ENCODE measurements at places on chromosomes 12 and 14.
A peak's percentile ranks its signal among the peaks of the same experiment; 100 is the strongest.

GRCh38 chr14:90610346-90611040 is 205.7 kb downstream of the TTC7B start:
- no peak for DNase-seq

DNA sequence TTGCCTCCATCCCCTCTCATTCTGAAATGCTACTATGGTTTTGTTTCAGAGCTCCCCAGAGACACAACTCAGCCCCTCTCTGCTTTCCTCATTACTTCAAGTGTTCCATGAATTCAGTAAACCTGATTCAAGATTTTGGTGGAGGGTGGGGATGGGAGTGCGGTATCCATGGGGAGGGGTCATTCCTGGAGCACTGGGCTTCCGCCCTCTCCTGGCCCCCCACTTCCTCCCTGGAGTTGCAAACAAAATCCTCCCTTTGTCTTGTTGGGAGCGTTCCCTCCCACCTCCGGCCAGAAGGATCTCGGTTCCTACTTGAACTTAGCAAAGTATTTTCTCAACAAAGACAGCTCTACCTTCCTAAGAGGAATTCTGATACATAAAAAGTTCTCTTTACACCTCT is 71.8 kb upstream of the LTA4H start:
- no peak for DNase-seq

DNA sequence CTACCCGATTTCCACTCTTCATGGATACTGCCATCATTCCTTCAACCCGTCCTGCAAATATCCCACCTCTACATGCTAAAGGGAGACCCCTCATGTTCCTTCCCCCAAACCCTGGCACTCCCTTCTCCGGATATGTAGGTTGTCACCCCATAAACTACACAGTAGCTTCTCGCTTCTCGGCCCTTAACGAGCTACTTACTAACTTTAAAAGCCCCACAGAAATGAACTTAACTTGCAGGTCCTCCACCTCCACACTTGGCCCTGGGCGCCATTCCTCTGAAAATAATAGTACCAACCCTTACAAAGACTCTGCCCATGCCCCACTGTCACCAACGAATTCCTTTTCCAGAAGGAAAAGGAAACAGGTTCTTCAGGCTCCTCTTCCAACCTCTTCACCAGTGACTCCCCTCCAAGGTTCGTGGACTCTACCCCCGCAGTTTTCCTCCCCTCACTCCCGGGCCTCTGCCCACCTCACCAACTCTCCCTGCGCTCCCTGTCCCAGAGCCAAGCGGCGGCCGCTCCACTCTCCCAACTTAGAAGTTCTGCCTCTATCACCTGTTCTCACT is 1.2 kb downstream of the SPPL3 start:
- DNase-seq: no peak

DNA sequence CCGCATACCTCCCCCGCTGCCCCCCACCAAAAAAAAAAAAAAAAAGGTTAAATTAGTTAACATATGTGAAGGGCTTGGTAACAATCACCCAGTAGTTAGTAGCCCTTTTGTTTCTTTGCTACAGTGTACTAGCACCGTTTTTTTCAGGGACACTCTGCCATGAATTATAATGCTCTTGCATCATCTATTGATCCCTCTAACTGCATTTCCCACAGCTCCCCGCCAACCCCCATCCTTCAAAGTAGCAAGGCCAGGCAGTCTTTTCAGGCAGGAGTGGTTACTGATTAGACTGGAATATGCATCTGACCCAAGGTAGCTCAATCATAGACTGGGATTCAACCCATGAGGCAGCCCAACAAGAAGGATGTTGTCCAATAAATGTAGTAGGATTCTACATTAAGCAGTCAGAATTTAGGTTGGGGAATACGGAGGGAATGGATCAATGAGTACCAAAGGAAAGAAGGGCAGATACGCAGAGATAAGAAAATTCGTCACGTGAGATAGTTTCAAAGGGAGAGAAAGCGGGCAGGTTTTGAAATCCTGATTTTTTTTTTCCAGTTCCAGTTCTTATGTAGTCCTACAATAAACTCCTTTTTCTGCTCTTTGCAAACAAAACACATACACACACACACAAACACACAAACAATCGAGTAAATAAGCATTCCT is 39.8 kb upstream of the CRACR2A start:
- no peak for DNase-seq

DNA sequence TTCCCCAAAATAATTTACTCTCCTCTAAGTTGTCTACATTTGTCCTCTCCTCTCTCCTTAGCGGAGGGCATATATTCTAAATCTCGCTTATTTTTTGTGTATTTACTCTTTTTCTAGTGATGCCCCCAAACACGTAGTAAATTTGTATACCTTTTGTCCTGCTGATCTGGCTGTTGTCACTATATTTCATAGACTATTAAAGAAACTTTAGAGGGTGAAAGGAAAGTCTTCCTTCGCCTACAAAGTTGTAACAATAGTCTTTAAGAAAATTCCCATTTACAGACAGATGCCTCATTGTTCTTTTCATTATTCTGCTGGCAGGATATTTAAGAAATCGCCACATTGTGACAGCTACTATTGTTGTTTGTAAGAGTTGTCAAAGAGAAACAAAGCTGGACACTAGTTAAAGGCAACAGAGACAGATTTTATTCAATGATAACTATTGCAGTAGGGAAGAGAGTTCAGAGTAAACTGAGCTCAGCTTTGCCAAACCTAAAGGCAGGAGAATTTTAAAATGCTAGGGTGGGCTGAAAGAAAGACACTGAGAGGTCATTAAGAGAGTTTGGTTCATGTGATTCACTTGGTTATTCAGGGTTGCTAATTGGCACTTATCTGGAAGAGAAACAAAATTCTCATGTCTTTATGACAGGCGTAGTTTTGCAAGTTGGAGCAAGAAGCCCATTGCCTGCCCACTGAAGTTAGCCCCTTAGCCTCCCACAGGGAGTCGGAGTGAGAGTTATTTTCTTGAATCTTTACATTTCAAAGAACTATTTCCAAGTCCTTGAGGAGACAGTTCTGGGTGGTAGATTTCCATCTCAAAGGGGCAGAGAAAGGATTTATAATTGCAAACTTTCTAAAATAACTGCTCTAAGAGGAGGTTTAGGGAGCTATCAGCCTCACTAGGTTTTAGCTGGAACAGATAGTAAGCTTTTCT is 1272.5 kb upstream of the SEL1L start:
- no peak for DNase-seq

GRCh38 chr12:56425193-56425592 is 24.0 kb downstream of the TIMELESS start:
- DNase-seq: no peak

DNA sequence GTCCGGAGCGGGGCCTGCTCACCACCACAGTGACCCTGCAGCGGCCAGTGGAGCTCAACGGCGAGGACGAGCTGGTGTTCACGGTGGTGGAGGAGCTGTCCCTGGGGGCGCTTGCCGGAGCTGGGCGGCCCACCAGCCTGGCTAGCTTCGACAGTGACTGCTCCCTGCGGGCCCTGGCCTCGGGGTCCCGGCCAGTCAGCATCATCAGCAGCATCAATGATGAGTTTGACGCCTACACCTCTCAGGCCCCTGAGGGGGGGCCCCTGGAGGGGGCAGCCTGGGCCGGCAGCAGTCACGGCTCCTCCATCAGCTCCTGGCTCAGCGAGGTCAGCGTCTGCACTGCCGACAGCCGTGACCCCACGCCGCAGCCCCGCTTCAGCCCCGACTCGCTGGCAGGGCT is 37.4 kb downstream of the KIF26A start:
- no peak for DNase-seq

DNA sequence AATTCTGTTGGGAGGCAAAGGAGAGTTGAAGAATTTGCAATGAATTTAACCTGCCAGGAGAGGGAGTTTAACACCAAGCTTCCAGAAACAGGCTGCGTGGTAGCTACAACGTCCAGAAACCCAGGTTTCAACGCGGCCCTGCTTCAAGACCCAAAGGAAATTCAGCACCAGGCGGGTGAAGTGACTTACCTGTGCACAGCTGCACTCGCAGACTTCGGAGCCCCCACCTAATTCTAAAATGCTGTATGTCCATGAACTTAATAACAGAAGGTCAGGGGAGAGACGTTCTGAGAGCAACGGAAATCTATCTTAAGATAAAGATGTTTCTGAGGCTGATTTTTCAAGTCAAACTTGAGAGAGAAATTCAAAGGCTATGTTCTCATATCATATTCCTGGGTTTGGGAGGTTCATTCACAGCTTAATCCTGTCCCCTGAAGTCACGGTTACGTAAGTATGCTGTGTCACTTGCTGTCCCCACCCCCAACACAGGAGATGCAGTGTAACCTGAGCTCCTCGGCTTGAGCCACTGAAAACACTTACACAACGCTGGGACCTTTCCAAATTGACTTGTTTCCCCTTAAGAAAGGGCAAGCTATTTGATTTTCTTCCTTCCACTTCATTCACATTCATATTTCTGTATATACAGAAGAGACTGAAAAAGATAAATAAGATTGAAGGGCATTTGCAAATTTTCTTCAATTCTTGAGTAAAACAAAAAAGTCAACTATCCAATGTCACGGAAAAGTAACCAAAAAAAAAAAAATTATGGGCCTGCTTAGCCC is 22.7 kb downstream of the CLIP1 start:
- peak; percentile 55 for DNase-seq

- DNase-seq: no peak
Observed at GRCh38 chr14:104576970-104577332, 2.6 kb upstream of the C14orf180 start.

DNA sequence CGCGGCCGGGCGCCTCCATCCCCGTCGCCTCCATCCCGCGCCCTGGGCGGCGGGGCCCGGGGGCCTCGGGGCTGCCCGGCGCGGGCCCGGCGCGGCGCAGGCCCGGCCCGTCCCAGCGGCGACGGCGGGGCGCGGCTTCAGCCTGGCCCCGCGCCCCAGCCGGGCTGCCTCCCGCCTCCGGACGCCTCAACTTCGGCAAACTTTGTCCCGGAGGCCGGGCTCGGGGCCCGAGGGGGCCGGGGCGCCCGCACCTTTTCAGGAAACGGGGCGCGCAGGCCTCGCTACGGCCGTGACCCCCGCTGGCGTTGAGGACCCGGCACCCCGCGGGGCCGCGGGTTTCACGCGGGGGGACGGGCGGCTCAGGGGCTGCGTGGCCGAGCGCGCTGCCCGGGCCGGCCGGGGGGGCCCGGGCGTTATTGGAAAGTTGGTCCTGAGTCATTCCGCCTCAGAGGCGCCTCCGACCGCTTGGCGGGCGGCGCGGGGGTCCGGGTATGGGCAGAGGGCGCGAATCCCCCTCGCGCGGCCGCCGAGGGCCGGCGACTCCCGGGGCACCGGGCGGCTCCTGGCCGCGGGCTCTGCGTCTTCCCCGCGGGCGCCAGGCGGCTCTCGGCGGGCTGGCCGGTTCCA is 575 bp downstream of the TRAF3 start:
- no peak for DNase-seq

DNA sequence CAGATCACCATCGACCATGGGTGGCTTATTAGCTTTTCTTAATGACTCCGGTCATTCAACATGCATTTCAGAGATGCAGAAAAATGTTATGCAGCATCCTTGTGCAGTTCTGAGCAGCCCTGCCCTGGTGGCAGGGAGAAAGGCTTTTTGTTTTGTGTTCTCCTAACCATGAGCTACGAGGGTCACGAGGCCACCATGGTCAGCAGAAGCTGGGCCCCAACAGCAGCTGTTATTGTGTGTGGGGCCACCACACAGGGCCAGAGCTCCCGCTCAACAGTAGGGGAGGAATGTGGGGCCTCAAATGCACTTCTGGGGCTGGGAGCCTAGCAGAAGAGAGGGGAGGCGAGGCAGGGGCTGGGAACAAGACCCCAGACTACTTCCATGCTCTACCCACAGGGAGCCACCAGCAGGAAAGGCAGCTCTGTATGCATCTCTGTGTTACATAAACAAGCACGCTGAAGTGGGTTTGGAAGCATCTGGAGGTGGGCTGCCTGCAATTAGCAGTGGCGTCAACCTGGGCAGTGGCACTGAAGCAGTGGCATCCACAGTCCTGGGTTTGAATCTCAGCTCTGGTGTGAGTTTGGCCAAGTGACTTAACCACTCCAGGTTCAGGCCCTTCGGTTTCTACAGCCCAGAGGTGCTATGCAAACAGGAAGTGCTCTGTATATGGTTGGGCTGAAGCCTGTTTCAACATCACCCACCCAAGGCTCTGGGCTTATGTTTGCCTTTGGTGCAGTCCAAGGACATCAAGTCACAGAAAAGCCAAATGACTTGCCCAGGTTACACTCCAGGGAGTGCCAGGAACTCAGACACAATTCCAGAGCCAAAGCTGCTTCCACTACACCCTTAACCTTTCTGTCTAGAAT is 16.3 kb downstream of the GLTP start:
- no peak for DNase-seq

DNA sequence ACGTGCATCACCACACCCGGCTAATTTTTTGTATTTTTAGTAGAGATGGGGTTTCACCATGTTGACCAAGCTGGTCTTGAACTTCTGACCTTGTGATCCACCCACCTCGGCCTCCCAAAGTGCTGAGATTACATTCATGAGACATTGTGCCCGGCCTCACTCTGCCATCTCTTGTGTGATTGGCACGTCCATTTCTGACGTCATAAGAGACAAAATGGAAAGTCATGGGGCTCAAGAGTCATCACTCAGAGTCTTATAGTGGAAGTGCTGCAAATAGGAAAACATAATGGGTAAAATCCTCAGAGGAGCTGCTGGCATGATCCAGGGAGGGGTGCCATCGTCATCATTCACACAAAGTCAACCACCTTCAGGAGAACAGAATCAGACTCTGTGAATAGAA is 54.2 kb upstream of the GPATCH2L start:
- DNase-seq: no peak

- DNase-seq: peak; percentile 70
Observed at GRCh38 chr14:30214461-30215090, 286.9 kb upstream of the PRKD1 start.

GRCh38 chr12:33828326-33828725 is 194.0 kb upstream of the ALG10 start:
- DNase-seq: no peak

- no peak for DNase-seq
Observed at GRCh38 chr14:24070285-24071143, 848 bp upstream of the CPNE6 start.
